ENCODE measurements at places on chromosomes 12 and 14.

DNA sequence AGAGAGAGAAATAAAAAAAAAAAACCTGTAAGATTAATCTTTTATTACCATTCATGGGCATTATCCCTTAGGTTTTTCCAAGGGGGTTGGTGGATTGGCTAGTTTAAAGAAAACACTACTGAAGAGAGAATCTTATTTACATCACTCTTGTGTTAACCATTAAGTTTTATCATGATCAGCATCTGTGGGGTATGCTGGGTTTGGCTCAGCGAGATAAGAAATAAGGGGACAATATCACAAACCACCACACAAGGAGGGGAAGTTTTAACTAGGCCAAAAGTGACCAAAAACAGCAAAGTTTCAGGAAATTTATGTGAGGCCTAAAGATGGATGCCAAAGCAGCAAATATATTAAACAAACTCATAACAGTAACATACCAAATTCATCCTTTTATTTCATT is 548.6 kb downstream of the SLC16A7 start:
- DNase-seq = no peak

- DNase-seq = no peak
Measured at GRCh38 chr14:20419419-20419818, 6.1 kb upstream of the TEP1 start.

DNA sequence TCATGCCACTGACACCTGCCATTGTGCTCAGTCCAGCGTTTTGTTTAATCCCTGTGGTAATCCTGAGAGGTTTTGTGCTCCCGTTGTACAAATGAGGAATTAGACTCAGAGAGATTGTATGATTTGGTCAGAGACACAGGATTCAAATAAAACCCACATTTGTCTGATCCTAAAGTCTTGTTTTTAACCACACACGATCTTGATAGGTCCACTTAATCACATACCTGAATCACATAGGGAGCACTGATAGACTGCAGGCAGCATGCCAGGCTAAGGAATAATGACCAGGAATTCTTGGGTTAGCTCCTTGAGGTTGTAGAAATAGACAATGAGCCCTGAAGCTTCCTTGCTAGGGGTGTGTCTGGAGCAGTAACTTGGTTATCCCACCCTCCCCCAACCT is 202.6 kb upstream of the RGS6 start:
- DNase-seq = no peak

DNA sequence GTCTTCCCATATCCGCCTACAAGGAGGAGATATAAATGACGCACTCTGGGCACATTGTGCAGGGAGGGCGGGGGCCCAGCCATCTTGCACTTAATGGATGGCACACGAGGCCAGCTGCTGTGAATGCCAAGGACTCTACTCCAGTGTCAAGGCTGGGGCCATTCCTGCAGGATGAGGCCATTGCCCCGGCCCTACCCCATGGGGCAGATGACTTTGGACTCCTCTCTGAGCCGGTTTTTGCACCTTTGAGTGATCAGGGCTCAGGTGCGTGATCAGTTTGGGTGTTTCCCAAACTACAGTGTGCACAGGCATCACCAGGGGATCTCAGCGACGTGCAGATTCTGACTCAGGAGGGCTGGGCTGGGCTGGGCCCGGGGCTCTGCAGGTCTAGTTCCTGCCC is 16.1 kb downstream of the MMAB start:
- no peak for DNase-seq

DNA sequence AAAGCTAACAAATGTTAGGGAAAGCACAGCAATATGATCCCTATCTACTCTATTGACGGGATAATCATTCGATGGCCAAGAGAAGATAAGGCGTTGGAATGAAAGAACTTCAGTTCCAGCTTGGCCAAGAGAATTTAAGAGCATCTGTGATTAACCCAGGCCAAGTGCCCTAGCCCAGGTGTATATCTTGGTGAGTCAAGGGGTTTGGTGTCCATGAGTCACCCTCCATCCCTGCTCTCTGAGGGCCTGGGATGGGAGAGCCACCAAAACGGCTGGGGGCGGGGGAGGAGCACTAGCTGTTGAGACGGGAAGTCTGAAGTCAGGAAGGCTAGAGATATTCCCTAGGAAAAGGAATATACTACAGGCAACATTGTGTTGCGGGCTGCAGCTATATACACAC is 13.0 kb downstream of the TBPL2 start:
- DNase-seq = peak; percentile 78

DNA sequence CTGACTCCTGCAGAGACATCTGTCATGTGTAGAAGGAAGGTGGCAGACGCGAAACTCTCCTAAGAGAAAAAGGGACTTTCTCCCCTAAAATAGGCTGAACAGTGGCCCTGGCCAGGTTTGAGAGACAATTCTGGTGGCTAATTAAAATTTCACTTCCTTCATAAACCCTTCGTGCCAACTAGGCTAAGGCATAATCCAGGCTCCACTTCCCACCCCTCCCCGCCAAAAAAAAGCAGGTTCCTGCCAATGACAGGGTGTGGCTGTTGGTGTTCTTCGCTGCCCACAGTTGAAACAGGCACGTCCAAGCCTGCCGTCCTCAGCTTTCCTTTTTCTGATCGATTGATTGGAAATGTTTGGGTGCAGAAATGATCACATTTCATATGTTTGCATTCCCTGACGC is 144.6 kb downstream of the GCH1 start:
- DNase-seq = no peak

DNA sequence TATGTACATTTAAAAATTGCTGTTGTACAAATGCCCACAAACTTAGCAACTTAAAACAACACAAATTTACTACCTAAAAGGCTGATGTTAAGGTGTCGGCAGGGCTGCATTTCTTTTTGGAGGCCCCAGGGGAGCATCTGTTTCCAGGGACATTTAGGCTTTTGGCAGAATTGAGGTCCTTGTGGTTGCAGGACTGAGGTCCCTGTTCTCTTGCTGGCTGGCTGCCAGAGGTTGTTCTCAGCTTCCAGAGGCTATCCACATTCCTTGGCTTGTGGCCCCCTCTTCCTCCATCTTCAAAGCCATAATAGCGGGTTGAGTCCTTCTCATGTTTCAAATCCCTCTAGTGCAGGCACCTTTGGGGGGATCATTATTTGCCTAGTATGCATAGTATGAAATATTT is 22.4 kb upstream of the KRT83 start:
- no peak for DNase-seq

- DNase-seq = no peak
Measured at GRCh38 chr12:117059156-117059555, 40.1 kb downstream of the TESC start.

DNA sequence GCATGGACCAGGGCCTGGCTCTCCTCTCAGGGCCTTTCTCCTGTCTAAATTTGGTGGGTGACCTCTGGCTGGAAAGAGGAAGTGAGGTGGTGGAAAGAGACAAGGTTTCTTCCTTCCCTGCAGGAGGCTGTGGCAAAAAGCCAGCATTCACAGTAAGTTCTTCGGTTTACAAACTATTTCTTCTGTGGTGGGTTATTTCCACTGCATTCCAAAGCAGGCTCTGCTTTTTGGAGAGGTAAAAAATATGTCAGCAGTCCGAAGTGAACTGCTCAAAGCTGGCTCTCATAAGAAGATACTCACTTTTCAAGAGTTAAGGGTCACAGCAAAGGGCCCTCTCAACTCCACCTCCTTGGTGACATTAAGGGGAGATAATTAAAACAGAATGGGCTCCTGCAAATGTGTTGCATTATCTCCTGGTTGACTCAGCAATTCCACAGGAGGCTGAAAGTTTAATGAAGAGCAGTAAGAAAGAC is 48.9 kb upstream of the POC1B start:
- DNase-seq = no peak

DNA sequence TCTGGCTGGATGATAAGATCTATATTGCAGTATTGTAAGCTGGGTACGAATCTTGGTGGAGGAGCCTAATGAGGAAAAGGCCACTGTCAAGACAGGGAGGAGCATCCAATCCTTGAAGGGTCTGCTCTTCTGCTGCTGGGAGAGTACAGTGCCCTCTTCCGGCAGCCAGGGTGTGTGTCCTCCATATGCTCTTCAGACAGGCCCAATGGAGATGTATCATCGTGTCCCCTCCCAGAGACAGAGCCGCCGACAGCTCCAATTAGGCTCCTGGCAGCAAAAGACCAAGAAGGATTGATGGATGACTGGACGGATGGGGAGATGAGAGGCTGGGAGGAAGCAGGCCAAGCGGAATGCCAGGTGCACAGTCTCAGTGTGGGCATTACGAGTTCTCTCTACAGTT is 51.6 kb upstream of the PIWIL1 start:
- DNase-seq = no peak

DNA sequence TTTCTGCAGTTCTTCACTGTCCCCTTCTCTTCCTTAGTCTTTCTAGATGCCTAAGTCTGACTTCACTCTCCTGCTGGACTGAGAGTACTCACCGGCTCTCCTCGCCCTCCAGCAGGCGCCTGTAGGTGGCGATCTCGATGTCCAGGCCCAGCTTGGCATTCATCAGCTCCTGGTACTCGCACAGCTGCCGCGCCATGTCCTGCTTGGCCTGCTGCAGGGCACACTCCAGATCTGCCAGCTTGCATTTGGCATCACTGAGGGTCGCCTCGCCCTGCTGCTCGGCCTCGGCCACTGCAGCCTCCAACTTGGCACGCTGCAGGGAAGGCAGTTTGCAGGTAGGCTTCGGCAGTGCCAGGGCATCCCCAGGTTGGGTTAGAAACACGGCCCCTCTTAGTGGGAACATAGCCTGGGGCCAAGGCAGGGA is 5.2 kb downstream of the KRT84 start:
- DNase-seq = no peak

- DNase-seq = no peak
Measured at GRCh38 chr14:88669346-88669745, 106.5 kb downstream of the ZC3H14 start.

DNA sequence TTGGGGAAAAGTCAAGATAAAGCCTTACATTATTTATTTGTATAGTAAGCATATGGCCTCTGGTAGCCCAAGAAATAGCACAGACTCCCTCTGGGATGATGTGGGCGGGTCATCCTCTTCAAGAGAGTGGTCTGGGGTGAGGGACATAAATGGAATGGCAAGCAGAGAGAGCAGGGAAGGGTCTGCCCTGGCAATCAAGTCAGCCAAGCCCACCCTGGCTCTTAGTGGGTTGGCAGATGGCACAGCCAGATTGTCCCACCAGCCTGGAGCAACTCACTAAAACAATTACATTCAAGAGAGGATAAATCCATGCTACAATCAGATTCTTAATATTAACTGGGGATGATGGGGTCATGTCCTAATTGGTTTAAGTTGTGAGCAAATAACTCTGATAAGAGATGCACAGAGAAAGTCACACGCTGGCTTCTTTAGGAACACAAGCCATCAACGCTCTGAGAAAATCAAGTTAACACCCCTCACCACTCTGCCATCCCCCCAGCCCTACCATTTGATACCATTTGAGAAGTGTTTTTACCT is 2.8 kb upstream of the PELI2 start:
- DNase-seq = no peak

DNA sequence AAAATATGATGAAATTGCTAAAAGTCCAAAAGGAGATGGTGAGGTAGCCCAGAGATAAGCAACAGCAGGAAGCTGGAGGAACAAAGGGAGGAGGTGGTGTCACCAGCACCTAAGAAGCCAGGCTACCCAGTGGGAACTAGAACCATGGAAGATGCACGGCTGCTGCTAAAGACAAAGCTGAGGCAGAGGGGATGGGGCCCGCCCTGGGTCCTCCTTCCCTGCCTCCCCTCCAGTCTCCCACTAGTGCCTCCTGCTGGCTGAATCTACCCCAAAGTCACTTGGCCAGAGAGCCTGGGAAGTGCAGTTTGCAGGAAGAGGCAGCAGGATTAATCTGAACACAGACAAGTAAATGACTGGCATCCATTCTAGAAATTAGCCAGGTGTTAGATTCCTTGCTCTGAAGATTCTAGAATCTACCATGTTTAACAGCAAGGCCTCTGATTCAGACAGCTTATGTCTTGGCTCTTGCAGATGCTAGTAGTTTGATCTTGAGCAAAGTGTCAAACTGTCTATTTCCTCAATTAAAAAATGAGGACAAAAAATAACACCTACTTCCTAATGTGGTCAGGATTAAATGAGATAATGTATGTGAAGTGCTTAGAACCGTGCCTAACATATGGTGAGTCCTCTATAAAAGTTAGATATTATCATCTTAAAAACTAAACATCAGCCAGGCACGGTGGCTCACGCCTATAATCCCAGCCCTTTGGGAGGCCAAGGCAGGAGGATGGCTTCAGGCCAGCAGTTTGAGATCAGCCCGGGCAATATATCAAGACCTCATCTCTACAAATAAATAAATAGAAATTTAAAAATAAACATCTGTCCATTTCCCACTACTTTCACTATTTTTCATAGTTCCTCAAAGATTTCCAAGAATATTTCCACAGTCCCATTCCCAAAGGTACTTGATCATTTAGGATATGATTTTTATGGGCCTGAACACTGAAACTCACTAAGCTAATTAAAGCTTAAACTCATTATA is 5.8 kb upstream of the LRP10 start:
- no peak for DNase-seq

GRCh38 chr12:86057092-86057845 is 183.2 kb downstream of the NTS start:
- DNase-seq = no peak

DNA sequence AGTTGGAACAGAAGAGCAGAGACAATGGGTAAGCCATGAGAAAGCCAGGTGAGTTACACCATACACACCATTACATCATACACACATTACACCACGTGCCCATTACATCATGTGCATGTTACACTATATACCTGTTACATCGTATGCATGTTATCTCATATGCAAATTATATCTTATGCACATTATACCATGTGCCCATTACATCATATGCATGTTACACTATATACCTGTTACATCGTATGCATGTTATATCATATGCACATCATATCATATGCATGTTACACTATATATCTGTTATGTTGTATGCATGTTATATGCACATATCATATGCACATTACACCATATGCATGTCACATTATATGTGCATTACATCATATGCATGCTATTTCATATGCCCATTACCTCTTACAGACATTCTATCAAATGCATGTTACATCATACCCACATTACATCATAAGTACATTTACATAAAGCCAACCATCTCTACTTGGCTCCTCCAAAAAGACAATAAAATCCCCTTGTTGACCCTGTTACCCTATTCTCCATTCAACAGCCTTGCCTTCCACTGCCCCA is 207.2 kb downstream of the KSR2 start:
- no peak for DNase-seq

DNA sequence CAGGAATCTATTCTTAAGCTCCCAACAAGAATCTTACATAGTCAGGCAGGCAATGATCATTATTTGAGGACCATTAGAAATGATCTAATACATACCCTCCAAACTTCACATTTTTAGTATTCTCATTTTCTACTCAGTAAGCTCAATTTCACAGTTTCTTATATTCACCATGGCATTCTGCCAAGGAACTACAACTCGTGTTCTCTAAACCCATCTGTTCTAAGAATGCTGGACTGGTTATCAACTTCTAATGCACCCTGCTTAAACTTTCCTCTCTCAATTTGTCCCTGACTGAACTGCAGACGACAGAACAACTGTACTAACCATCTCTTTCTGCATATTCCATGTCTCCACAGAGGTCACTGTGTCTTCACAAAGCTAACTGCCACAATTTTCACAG is 58.6 kb downstream of the GXYLT1 start:
- no peak for DNase-seq

GRCh38 chr12:113278141-113278540 is 56.8 kb downstream of the SLC8B1 start:
- no peak for DNase-seq

All from keratinocyte (primary cell).